ENCODE measurements at places on chromosomes 12 and 14. TPM values are rescaled to one million over a fixed set of nuclear protein-coding genes. Genes with fewer than 3 reads are reported as not detected.

The NTN4 gene
- polyA plus RNA-seq: 94.0 TPM

The TCL1A gene
- polyA plus RNA-seq: 0.54 TPM

The CD4 gene
- polyA plus RNA-seq: 28.6 TPM

The NEK9 gene
- 150 TPM for polyA plus RNA-seq

The CLEC12A gene
- 0.82 TPM for polyA plus RNA-seq

GRCh38 chr14:95876761-95877538 is at the start of gene TUNAR:
Gene TUNAR, plus strand, starts transcription at chr14:95876832.
- DNase-seq: no peak

GRCh38 chr12:91309450-91309849 is 126.8 kb upstream of the DCN start:
- DNase-seq: no peak

GRCh38 chr14:61638595-61639387 is 56.5 kb upstream of the HIF1A start:
- DNase-seq: no peak

DNA sequence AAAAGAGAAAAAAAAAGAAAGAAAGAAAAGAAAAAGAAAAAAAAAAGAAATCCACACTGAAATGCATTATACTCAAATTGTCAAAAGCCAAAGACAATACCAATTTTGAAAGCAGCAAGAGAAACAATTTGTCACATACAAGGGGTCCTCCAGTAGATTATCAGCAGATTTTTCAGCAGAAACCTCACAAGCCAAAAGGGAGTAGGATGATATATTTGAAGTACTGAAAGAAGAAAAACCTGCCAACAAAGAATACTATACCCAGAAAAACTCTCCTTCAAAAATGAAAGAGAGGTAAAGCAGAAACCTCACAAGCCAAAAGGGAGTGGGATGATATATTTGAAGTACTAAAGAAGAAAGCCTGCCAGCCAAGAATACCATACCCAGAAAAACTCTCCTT is 37.1 kb upstream of the ANO6 start:
- no peak for DNase-seq

DNA sequence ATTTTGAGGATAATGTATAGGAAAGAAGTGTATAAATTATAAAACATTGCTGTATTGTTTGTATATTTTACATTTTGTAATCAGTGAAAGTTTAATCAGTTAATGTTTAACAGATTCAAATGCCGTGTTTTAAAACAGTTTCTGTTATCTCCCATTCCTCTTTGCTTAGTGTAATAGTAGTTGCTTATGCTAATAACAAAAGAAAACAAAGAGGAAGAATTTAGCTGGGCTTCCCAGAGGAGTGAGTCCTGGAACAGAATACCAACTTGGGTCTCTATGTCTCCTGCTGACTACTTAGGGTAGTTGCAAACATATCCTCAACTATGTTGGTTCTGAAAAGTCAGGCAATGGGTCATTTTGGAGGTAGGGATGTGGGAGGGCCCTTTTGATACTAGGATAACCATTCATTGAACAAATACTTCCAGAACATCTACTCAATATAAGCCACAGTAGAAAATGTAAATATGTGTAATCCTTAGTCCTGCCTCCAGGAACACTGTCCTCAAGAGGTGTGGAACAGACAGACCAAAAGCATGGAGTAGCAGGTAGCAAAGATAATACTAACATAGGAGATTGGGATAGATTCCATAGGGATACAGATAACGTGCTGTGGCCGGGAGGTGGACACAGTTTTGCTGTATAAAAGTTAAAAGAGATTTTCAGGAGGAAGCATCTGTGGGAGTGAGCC is 36.1 kb upstream of the EVL start:
- no peak for DNase-seq

GRCh38 chr14:90040411-90040810 is 21.4 kb upstream of the KCNK13 start:
- DNase-seq: no peak

GRCh38 chr12:65756956-65757511 is 67.2 kb upstream of the HMGA2 start:
- DNase-seq: no peak

GRCh38 chr14:105488781-105489541 is 2.1 kb upstream of the TEDC1 start:
- no peak for DNase-seq

Measured in left renal cortex interstitium (tissue), 4 donors.